ENCODE measurements at places on chromosomes 7 and 10.

- no peak for DNase-seq
Observed at GRCh38 chr7:14414274-14414986, 425.0 kb upstream of the ETV1 start.

GRCh38 chr10:21895932-21896331 lies 107.6 kb downstream of the DNAJC1 start:
- no peak for DNase-seq

- peak; percentile 81 for DNase-seq
Observed at GRCh38 chr7:21352540-21353387, 75.1 kb upstream of the SP4 start.

DNA sequence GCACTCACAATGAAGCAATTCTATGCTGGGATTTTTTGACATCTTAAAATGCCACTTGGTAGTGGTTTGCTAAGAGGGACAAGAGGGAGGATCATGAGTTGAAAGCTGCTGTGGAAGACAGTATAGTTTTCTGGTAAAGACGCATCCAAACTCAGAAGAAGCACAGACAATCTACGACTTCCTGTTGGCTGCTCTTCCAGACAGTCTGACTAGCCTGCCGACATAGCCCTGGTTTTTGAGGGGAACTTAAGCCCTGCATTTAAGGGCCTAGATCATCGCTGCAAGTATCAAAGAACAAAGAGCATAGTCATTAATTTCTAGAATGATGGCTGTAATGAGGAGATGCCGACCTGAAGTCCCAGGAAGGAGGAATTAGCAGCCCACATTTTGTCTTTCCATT lies 99.9 kb upstream of the IKZF1 start:
- DNase-seq, result no peak

DNA sequence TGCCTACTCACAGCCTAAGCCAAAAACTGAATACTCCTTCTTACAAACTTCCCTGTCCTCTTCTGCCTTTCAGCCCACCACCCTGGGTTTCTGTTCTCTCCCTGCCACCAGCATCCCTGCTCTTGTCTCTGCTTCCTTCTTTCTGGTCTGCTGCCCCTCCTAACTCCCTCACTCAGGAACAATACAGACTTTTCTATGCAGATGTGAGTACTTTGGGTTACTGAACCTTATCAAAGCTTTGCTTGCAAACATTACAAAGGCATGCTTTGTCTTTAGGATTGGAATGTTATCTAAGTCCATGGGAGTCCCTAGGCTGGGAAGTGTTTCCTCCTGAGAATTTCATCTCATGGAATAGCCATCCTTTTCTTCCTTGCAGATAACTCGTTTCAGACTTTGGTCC lies 28.9 kb downstream of the CNNM1 start:
- DNase-seq, result no peak

- no peak for DNase-seq
Observed at GRCh38 chr7:147896121-147896520, 694.4 kb upstream of the C7orf33 start.

- DNase-seq, result no peak
Observed at GRCh38 chr7:122546496-122546895, 152.4 kb downstream of the RNF133 start.

DNA sequence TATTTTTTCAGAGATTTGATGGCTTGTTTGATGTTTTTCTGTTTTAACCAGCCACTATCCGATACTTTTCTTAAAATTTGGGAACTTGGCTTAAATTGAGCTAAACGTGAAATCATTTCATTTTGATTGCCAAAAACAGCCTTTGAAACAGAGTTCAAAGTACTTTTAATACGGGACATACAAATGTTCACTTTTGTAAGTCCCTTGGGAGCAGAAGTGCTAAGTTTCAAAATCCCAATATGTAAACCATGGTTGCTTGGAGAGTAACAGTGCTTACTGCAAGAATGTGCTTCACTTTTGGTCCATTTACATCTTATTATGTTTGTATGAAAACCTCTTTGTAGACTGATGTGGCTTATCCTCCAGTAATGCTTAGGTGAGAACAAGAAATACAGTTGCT lies 10.9 kb downstream of the PNPLA8 start:
- DNase-seq, result no peak

GRCh38 chr10:88064608-88065382 lies 201.4 kb downstream of the PTEN start:
- peak; percentile 63 for DNase-seq

Data from activated CD4-positive, alpha-beta T cell treated with anti-CD3 and anti-CD28 coated beads, Interleukin-2, amount 50 U/mL, for 16 hours (primary cell).